Renal cortical epithelial cell (primary cell): ENCODE measurements at places on chromosomes 4 and X.

DNA sequence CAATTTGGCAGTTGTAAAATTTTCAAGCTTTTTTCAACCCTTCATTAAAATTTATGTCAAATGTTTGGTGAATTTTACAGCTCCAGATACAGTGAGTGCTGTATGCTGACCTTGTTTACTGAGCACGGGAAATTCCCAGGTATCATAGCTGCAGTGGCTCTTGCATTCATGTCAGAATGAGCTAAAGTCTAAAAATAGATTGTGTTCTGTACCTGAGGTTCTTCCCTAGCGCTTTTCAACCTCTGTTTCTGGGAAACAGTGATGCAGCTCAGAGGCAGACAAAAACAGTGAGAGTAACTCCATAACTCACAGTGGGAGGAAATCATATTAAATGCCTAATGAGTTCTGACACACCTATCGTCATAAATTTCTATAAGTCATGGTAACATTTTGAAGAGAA, 393.8 kb upstream of the GNPDA2 start:
- peak; percentile 14 for DNase-seq

DNA sequence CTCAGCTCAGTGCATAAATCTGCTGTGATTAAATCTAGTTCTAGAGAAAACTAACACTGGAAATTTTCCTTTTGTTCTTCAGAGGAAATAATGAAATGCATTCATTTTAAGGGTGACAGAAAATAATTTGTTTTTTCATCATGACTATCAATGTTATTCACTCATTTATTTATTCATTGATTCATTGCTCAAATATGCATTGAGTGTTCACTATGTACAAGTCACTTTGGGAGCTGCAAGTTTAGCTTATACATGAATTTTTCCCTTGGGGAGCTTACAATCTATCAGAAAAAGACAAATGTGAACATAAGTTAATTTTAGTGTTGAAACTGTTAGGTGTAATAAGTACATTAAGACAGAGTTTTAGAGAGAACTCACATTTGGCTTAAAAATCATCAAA, 897.8 kb downstream of the CENPC start:
- no peak for DNase-seq

DNA sequence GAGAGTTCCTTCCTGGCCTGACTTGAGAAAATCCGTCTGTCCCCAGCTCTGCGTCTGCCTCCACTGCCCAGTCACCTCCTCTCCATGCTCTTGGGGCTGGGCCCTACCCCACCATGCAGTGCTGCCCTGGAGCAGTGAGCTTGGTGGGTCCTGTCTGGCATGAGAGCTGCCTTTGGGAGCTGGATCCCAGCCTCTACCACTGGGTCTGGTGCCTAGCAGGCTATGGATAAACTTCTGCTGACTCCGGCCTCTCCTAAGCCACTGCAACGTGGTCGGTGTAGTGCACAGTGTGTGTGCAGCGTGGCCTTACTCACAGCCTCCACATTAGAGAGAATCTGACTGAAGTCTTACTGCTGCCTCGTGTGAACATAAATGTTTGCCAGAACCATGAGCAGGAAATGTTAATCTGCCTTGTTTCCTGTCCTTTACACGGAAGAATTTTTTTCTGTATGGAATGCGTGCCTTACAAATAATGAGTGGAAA, 47.6 kb downstream of the HTT start:
- peak; percentile 13 for DNase-seq

- DNase-seq: no peak
Observed at GRCh38 chr4:7768736-7769135, 170.9 kb downstream of the AFAP1 start.

GRCh38 chr4:167221084-167221483, 13.2 kb downstream of the SPOCK3 start:
- DNase-seq: no peak

DNA sequence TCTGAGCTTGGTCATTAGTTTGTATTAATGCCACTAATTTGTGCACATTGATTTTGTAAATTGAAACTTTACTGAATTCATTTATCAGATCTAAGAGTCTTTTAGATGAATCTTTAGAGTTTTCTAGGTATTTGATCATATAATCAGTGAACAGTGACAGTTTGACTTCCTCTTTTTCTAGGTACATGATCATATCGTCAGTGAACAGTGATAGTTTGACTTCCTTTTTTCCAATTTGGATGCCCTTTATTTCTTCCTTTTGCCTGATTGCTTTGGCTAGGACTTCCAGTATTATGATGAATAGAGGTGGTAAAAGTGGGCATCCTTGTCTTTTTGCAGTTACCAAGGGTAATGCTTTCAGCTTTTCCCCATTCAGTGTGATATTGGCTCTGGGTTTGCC, 421.4 kb upstream of the CPXCR1 start:
- no peak for DNase-seq

DNA sequence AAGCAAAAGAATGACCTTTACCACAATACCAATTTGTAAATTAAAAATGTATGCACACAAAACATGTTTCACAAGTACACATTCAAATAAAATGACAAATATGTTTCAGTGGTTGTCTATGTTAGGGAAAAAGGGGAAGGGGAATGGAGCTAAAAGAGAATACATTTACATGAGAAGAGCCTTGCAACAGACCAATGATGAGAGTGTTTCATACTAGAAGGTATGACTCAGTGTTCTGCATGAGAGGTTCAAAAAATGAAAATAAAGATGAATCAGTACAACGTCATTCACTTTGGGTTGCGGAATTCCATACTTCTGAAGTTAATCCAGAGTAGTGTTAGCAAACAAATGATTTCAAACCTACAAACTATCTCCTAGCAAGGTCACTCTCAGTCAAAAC, 51.7 kb downstream of the RPGR start:
- peak; percentile 91 for DNase-seq

- peak; percentile 15 for DNase-seq
Observed at GRCh38 chr4:89674876-89675459, 162.0 kb downstream of the SNCA start.

- DNase-seq: peak; percentile 45
Observed at GRCh38 chrX:136750364-136750763, 30.4 kb downstream of the ARHGEF6 start.

GRCh38 chrX:71365356-71365874, 742 bp upstream of the TAF1 start:
- no peak for DNase-seq

DNA sequence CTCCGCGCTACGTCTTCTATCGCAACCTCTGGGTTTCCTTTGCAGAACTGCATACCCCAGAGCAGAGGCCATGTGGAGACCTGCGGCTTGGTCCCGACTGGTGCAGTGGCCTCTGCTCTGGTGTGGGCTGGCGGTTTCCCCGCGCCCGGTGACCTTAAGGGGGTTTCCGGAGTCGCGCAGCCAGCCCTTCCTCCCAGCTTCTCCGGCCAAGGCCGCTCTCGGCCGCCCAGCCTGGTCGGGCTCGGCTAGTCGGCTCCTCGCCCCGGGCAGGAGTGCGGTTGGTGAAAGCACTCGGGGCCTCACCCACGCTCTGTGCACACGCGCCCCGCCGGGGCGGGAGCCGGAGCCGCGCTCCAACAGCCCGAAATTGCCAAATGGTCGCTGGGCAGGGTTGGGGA, 84.9 kb downstream of the BCOR start:
- DNase-seq: peak; percentile 23

DNA sequence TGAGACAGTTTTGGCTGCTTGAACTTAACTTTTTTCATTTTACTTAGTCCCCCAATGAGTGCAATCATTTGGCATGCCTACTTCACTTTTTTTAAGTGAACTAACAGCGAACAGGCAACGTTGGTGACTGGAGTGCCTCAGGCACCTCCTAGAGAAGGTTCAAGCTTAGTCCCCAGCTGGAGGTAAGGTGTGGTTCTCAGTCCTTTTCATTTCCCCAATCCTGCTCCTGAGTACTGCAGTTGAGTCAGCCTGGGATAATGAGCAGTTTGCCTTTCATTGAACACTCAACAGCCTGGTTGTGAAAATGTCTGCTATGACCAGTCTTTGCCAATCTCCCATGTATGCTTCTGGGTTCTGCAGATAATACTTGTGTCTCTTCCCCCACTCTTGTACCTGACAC, 109.5 kb downstream of the CDKL5 start:
- DNase-seq: peak; percentile 7

GRCh38 chrX:154457491-154458115, 478 bp upstream of the PLXNA3 start:
- no peak for DNase-seq

- peak; percentile 89 for DNase-seq
Observed at GRCh38 chr4:139453041-139453370, 915 bp upstream of the RAB33B start.

- peak; percentile 25 for DNase-seq
Observed at GRCh38 chrX:134692990-134693389, 34.7 kb upstream of the PLAC1 start.

- no peak for DNase-seq
Observed at GRCh38 chr4:41750626-41751448, 2.3 kb upstream of the PHOX2B start.

GRCh38 chrX:79412166-79412565, 45.0 kb upstream of the ITM2A start:
- DNase-seq: no peak

GRCh38 chrX:13082206-13083065, 38.0 kb upstream of the FAM9C start:
- DNase-seq: peak; percentile 17

DNA sequence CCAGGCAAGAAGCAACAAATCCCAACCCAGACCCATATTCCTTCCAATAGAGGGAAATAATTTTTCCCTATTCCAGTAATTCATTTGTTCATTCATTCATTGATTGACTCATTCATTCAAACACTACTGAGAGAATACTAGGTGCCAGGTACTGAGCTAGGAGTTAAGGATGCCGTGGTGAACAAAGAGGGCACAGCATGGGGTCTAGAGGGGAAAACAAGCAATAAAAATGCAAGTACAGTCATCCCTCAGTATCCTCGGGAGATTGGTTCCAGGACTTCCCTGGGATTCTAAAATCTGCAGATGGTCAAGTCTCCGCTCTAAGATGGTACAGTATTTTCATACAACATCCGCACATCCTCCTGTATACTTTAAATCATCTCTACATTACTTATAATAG, 18.7 kb downstream of the RASGEF1B start:
- DNase-seq: no peak

DNA sequence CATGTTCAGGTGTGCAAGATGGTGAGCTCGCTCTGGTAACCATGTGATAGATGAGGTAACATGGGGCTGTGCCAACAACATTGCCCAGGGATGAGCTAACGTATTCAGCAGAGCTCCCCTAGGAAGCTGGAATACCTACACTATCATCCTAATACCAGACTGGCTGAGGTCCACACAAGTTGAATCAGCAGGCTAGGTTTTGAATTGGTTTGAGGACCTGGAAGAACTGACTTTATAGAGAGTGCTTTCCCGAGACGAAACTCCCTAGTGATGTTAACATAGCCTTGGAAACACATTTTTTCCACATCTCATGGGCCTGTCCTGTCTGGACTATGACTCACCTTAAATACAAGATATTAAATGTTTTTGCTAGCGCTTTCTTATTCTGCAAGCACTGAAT, 56.7 kb downstream of the IGFBP7 start:
- peak; percentile 80 for DNase-seq

DNA sequence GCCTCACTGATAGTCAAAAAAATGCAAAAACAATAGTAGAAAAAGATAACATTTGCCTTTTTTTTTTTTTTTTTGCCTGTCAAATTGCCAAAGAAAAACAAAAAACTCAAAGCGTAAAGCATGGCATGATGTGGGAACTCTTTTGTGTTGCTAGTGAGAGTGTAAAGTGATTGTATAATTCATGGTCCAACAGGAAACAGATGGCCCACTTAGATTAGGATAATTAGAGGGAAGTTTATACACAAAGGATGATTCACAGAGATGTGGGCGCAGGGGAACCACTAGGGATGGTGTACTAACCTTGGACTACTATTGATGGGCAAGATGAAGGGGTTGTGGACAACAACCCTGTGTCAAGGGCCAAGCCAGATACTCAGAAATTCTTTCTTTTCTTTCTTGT, 16.4 kb downstream of the MCUB start:
- no peak for DNase-seq

DNA sequence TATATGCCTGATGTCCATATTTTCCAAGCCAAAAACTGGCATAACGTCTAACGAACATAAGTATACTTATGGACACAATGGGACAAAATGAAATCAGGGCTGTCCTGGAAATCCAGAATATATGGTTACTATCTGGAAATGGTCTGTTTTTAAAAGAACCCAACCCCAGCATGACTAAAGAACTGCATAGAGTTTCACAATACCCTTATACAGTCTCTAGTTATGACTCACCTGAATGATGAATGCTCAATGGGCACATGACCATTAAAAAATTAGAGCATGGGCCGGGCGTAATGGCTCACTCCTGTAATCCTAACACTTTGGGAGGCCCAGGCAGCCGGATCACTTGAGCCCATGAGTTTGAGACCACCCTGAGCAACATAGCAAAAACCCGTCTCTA, 31.8 kb downstream of the AMMECR1 start:
- peak; percentile 91 for DNase-seq

DNA sequence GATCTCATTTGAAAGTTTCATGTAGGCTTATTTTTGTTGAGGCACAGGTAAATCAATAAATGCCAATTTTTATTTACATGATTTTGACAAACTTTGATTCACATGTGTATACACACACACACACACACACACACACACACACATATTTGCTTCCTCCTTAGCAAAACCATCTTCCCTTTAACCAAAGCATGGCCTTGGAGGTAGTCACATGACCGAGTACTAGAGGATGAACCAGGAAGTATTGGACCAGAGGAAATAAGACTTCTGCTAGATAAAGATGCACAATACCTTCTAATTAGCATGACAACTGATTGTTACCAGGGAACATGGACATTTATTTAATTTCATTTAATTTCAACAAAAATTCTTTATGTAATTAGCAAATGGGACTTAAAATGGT, 23.4 kb upstream of the CFAP299 start:
- DNase-seq: no peak

- DNase-seq: peak; percentile 6
Observed at GRCh38 chr4:14646831-14647230, 355.4 kb upstream of the CPEB2 start.

DNA sequence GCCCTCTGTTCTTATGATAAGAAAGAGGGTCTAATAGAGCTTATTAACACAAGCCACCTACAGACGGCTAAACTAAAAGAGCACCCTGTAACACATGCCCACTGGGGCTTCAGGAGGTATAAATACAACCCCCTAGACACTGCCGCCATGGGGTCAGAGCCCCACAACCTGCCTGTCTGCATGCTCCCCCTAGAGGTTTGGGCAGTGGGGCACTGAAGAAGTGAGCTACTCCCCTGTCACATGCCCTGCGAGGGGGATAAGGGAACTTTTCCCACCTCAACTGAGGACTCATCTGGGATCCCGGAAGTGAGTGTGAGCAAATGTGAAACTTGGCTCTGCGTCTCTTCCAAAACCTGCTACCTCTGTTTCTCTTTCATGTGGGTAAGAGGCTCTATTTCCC, 334.5 kb downstream of the ADAM29 start:
- no peak for DNase-seq

DNA sequence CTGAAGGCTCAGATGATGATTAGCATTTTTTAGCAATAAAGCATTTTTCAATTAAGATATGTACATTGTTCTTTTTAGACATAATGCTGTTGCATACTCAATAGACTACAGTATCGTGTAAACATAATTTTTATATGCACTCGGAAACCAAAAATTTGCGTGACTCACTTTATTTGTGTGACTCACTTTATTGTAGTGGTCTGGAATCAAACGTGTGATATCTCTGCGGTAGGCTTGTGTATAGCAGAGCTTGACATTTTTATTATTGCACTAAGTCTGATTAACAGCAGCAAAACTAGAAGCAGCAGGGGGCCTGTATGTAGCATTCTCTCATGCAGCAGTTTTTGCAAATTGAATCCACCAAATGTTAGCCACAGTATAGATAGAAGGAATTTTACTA, 119.1 kb upstream of the PRDX4 start:
- peak; percentile 2 for DNase-seq

- no peak for DNase-seq
Observed at GRCh38 chrX:38249965-38250364, 29.3 kb upstream of the SRPX start.
